ENCODE measurements at places on chromosomes 2 and 18.

GRCh38 chr2:2701176-2701781 is 370.2 kb upstream of the MYT1L start:
- ATAC-seq: no peak

DNA sequence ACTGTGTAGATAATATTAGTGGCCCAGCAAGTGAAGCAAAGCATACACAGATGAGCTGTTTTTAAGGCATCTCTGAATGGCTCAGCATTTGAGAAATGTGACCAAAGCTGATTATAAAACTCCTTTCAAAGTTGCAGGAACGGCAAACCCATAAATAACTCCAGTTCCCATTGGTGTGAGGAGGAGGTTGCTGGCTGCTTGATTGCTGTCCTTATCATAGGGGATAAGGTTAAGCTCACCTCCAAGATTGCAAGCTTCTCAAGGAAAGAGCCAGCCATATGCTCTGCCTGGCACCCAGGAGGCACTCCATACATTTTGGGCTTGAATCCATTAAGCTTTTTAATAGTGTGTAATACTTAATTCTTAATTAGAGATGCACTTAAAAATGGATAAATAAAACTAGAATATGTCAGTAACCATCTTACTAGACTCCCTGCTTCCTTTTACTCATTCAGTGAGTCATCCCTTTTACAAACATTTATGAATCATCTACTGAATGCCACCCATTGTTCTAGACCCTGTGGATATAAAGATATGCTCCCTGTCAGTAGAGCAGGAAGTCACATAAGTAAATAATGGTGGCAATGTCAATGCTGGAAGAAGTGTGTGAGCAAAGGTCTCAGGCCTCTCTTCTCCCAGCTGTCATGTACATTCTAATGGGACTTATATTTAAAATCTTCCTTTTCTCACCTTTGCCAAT is 99.3 kb downstream of the SPATS2L start:
- ATAC-seq: peak; percentile 95

DNA sequence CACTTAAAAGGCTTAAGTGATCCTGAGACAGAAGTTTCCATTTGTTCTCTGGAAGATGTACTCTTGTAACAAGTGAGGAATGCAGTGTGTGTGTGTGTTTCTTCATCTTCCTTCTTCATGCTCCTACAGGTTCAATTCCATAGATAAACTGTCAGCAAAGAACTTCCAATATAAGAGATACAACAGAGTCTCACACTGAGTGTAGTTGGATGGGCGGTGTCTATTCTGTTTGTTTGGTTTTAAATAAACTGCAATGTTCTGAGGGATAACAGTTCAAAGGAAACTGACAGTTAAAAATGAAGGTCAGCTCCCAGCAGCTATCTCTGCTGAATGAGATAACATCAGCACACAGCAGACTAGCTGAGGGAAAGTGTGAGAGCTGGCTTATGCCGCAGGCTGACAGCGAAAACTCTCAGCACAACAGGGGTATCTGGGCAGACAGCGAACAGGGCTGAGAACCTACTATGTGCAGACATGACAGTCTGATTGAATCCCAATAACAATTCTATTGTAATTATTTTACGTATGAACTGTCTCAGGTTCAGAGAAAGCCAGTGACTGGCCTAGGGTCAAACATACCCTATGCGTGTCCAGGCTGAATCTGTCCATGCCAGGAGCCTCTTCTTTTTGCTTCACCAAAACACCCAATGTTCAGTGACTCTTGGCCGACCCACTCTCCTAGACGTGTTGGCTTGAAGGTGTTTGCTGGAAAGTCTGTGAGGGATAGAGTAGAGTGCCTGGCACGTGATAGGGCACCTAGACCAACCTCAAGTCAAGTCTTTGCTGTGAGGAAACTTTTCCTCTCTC is 201.9 kb upstream of the TRIB2 start:
- no peak for ATAC-seq

GRCh38 chr18:68969027-68969426 is 171.1 kb downstream of the CCDC102B start:
- ATAC-seq: no peak

GRCh38 chr2:188422726-188423125 is 131.1 kb downstream of the GULP1 start:
- no peak for ATAC-seq

DNA sequence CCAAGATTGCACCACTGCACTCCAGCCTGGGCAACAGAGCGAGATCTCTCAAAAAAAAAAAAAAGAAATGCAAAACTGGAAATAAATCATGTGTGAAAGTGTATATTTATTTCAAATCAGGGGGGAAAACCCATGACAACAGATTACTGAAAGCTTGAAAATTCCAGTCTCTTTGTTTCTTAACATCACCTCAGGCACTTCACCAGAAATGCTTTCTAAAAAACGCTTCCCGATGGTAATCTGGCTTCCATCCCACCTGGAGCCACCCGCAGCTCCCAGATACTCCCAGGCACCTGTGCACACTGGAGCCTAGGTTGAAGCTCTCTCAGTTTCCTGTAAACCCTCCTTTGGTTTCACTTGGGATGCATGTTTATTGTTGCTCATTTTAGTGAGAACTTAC is 7.2 kb upstream of the ITGB6 start:
- no peak for ATAC-seq

DNA sequence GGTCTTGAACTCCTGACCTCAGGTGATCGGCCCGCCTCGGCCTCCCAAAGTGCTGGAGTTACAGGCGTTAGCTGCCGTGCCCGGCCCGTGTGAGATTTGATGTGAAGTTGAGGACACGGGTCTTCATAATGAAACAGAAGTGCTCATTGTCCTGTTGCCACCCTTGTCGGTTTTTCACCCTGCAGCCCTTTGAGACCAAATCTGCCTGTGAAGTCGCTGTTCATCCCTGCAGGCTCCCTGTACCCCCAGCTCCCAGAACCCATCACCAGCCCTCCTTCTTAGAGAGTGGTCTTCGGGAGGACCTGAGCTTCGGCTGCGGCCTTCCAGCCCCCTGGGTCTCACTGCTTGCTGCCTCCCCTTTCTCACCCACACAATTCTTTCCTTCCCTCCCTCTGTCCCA is 325.2 kb downstream of the GBX2 start:
- ATAC-seq: no peak

- ATAC-seq: no peak
These were observed 476.4 kb upstream of the SPHKAP start for GRCh38 chr2:228657807-228658402.

GRCh38 chr2:74944987-74945787 is 13.3 kb upstream of the POLE4 start:
- ATAC-seq: no peak

DNA sequence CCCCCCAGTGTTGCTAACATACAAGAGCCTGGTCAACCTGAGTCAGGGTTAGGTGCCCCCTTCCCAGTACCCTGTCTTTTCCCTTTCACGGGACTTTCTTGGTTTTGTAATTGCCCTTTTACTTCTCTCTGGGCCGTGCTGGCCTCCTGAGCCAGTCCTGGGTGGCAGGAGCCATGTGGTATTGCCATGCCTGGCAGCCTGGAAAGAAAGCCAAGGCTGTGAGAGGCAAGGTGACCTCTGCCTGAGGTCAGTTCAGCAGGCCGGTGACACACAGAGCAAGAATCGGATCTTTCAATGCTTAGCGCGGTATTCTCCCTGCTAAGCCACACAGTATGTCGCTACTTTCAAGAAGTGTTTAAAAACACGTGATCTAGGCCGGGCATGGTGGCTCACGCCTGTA is 52.3 kb downstream of the C18orf63 start:
- no peak for ATAC-seq

Data from motor neuron (in vitro differentiated cells).